Cortex of kidney (tissue), 1 donor: ENCODE measurements at places on chromosomes 13 and 19.

DNA sequence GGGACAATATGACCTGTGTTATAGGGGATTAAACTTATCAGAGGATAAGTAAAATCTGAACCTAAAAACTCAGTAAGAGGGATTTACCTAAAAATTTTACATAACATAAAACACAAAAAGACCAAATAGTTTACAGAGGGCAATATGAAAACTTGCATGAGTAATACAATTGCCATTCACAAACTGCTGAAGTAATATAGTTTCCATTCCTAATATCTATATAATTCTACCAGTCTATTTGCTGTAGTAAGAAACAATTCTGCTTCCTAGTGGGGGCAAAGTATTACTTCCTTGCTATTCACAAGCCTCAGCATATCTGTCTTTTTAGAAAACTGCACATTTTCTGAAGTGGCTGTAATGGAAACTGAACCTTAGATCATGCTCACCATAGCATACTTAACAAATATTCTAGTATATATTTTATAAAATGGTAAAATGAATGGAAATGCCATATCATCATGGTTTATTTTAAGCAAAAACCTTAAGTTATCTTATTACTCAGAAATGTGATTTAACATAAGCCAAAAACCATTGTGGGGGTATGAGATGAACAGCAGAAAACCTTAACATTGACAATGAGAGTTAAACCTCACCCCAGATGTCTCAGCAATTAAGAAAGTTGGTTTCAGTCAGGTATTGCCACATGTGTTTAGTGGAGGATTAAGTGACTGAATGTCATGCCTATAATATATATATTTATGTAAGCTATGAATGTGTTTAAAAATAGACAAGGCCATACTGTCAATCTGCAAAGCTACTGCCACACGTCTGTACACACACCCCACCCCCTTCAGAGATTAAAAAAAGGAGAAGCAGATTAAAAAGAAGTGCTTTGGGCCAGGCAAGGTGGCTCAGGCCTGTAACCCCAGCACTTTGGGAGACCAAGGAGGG, 136.8 kb downstream of the MIPEP start:
- DNase-seq: no peak

GRCh38 chr19:42683917-42684513, 56.3 kb downstream of the PSG3 start:
- no peak for DNase-seq

DNA sequence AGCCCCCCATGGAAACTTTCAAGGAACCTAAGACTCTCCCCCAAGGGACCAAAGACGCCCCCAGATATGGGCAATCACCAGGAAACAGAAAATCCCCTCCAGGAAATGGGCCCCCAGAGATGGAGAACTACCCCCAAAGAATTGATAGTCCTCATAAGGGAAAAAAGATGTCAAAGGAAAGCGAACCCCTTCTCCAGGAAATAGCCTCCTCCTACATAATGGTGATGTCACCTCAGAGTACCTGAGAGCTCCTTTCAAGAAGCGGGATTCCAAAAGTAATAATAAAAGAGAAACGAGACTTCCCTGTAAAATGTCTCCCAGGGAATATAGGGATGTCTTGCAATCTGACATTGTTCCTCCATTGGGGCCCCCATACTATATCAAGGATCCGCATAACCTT, 1.1 kb downstream of the CDKN2D start:
- DNase-seq: no peak

DNA sequence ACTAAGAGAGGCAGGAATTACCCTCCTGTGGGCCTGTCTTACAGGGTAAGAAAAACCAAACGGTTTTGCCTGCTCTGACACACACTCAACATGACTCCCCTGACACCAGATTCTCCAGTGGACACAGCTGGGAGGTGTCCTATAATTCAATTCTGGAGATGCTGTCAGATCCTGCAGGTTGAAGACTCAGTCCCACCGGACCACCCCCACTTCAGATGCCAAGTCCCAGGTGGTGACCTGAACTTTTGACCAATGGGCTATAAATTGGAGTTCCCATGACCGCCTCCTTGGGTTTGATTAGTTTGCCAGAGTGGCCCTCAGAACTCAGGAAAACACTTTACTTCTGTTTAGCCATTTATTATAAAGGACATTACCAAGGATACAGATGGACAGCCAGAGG, 52.6 kb downstream of the RGCC start:
- DNase-seq: no peak

GRCh38 chr13:98515818-98516465, 61.0 kb downstream of the STK24 start:
- no peak for DNase-seq

DNA sequence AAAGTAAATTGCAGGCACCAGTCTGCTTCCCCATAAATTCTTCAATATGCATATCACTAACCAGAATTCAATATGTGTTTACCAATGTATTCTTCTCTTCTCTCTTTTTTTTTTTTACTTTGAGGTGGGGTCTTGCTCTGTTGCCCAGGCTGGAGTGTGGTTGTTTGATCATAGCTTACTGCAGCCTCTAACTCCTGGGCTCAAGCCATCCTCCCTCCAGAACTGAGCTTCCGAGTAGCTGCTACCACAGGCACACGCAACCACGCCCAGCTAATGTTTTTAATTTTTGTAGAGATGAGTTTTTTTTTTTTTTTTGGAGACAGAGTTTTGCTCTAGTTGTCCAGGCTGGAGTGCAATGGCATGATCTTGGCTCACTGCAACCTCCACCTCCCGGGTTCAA, 16.8 kb downstream of the LTBP4 start:
- no peak for DNase-seq

DNA sequence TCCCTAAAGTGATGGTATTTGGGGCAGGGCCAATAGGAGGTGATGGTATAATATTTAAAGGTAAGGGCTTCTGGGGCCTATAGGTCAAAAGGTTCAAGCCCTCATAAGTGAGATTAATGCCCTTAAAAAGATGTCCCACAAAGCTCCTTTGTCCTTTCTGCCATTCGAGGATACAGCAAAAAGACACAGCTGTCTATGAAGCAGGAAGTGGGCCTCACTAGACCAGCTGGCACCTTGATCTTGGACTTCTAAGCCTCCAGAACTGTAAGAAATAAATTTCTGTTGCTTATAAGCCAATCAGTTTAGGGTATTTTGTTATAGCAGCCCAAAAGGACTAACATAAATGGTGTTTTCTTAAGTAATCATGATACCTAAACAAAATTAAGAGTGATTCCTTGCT, 27.2 kb upstream of the POU4F1 start:
- no peak for DNase-seq

GRCh38 chr19:3055741-3056416, 6.4 kb downstream of the TLE5 start:
- DNase-seq: no peak

DNA sequence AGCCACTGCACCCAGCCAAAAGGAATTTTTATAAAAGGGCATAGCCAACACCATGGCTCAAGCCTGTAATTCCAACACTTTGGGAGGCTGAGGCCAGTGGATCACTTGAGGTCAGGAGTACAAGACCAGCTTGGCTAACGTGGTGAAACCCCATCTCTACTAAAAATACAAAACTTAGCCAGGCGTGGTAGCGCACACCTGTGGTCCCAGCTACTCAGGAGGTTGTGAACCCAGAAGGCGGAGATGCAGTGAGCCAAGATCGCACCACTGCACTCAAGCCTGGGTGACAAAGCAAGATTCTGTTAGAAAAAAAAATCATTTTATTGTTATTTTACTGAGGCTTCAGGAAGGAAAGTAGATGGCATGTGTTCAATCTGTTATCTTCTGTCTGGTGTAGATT, 31.3 kb upstream of the FOXO1 start:
- DNase-seq: no peak

- no peak for DNase-seq
These were observed 15.4 kb downstream of the UBXN6 start for GRCh38 chr19:4441994-4442818.
